ENCODE measurements at places on chromosomes 13 and 19. TPM values are rescaled to one million over a fixed set of nuclear protein-coding genes. Genes with fewer than 3 reads are reported as not detected.

GRCh38 chr13:114320065-114320464, 5.8 kb downstream of the CHAMP1 start:
- no peak overlapping the region for H3K27ac ChIP-seq
- peaks cover 49% of the 10 kb centered on the region for H3K36me3 ChIP-seq
- H3K4me3 ChIP-seq: no peak overlapping the region
- no peak for DNase-seq
- no peaks in the 10 kb centered on the region for H3K27me3 ChIP-seq
- peaks cover 11% of the 10 kb centered on the region for H3K4me1 ChIP-seq

DNA sequence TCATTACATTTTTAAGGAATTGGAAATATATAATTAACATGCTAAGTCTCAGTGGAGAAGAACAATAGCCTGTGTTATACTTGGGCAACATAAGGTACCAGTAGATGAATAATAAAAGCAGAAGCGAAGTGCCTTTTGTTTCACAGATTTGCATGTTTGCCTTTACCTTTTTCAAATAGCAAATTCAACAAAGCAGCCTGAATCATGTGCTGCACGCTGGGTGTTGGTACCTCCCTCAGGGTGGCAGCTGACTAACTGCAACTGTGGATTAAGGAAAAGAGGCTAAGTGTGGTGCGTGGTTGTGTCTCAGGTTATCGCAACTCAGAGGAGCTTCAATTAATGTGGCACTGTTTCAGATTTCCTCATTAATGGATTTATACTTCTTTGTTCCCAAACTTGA, 189.0 kb downstream of the LMO7 start:
- H3K4me3 ChIP-seq: no peak overlapping the region
- H3K4me1 ChIP-seq: peaks cover 7% of the 10 kb centered on the region
- no peaks in the 10 kb centered on the region for H3K27me3 ChIP-seq
- no peak for DNase-seq
- H3K36me3 ChIP-seq: peaks cover 26% of the 10 kb centered on the region

GRCh38 chr19:42325896-42326771, 699 bp downstream of the MEGF8 start:
- peak overlapping the region; percentile 88 for H3K4me3 ChIP-seq
- peaks cover 6% of the 10 kb centered on the region for H3K36me3 ChIP-seq
- H3K4me1 ChIP-seq: peaks cover 45% of the 10 kb centered on the region
- H3K27ac ChIP-seq: peak overlapping the region; percentile 80

GRCh38 chr13:90622541-90622940, 724.9 kb upstream of the MIR17HG start:
- H3K27ac ChIP-seq: no peak overlapping the region
- DNase-seq: no peak
- no peaks in the 10 kb centered on the region for H3K36me3 ChIP-seq
- no peak overlapping the region for H3K4me3 ChIP-seq
- H3K27me3 ChIP-seq: no peaks in the 10 kb centered on the region

ERICH6B gene
- not detected for total RNA-seq

ZNF714 gene
- total RNA-seq: 40.6 TPM

Measured in type B pancreatic cell (in vitro differentiated cells).